ENCODE measurements at places on chromosomes 4 and X.

- peak; percentile 32 for DNase-seq
Measured at GRCh38 chr4:120921456-120922380, 808 bp downstream of the PRDM5 start.

GRCh38 chrX:150365990-150366911, 3.1 kb downstream of the MAMLD1 start:
- no peak for DNase-seq

DNA sequence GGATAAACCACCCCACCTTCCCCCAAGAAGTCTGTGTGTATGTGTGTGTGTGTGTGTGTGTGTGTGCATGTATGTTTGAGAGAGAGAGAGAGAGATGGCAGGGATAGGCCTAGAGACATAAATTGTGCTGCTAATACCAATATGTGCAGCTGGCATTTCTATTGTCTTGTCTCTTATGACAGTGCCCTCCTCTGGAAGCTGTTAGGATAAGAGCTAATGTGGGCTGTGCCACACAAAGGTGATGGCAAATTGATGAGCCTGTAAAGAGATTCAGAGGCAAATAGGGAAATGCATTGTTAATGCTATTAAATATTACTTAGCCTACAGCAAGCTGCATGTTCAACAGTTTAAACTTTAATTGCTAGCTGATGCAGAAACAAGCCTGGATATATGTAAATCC, 332.0 kb downstream of the NKX6-1 start:
- no peak for DNase-seq

DNA sequence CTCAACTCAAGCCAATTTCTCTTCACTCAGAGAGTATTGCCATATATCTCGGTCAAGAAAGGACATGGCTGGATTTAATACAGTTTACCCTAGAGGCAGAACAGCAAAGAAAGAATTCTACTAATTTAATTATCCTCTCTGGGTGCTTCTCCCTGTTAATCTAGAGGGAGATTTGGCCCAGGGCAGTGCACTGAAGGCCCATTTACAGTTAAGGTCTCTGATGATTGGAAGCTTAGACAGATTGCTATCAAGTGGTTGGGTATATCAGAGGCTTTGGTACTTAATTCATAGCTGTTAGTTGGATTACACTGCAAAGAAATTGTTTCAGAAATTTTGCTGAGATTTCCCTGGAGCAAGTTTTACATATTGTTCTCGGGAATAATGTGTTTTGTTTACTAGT, 4.6 kb upstream of the CNKSR2 start:
- DNase-seq: no peak

- no peak for DNase-seq
Measured at GRCh38 chrX:68942840-68943239, 114.0 kb downstream of the EFNB1 start.

- no peak for DNase-seq
Measured at GRCh38 chr4:118410138-118410537, 57.3 kb upstream of the PRSS12 start.

GRCh38 chrX:118751950-118752783, 24.8 kb downstream of the IL13RA1 start:
- no peak for DNase-seq

DNA sequence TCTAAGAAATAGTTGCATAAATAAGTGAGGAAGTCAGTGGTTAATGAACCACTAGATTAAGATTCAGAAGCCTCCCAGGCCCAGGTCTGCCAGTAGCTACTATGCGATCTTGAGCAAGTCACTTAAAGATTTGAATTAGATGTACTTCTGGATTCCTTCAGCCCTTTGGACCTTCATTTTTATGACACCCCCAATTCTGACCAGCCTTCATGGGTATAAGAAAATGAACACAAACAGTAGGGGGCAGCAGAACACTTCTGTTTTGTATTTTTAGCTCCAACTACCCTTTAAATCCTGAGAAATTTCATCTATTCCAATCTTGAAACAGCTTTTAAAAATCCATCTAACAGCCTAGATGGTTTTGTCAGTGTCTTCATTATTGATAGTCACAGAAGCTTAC, 19.0 kb downstream of the TMEM47 start:
- DNase-seq: no peak

DNA sequence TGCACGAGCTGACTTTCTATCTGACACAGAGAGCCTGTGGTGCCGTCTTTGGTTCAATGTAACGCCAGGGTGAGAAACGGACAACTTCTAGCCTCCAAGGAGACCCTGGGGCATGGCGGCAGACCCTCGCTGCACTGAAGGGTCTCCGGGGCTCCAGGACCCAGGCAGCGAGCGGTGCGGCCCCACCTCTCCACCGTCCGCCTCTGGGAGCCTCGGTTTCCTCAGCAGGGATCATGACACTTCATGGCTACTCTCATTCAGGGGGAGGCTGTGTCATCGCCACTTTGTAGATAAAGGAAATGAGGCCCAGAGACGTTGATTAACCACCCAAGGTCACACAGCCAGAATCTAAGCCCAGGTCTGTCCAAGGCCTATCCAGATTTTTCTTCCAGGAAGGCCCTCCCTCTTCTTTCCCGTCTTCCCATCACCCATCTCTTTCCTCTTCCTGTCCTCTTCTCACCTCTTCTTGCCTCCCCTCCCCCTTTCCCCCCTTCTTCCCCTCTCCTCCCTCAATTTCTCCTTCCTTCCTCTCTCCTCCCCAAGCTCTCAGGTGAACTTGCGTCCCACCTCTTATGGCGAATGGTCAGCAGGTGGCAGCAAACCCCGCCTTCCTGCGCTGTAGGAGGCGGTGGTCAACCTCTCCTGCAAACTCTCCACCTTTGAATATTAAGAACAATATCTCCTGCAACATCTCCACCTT, 69.3 kb upstream of the HMX1 start:
- no peak for DNase-seq

DNA sequence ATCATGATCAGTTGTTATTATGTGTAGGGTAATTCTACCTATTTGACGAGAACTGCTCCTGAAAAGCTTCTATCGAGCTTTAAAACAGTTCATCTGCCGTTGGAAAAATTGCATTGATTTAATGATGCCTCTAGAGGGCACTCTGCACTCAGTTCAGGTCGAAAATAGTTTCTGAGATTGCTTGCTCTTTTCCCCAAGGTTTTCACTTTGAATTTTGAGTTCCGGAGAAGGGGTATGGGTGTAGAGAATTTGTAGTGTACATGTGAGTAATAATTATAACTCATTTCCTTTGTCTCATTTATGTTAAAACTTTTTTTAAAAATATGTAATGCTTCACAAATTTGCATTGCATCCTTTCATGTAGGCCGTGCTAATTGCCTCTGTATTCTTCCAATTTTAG, 28.4 kb upstream of the TNIP3 start:
- DNase-seq: no peak

- DNase-seq: no peak
Measured at GRCh38 chr4:823761-824460, 2.0 kb downstream of the CPLX1 start.

- no peak for DNase-seq
Measured at GRCh38 chr4:103853627-103854026, 133.8 kb upstream of the TACR3 start.

GRCh38 chr4:75733369-75733768, 9.0 kb downstream of the USO1 start:
- no peak for DNase-seq

- DNase-seq: no peak
Measured at GRCh38 chr4:32393806-32394205, 1673.6 kb downstream of the PCDH7 start.

DNA sequence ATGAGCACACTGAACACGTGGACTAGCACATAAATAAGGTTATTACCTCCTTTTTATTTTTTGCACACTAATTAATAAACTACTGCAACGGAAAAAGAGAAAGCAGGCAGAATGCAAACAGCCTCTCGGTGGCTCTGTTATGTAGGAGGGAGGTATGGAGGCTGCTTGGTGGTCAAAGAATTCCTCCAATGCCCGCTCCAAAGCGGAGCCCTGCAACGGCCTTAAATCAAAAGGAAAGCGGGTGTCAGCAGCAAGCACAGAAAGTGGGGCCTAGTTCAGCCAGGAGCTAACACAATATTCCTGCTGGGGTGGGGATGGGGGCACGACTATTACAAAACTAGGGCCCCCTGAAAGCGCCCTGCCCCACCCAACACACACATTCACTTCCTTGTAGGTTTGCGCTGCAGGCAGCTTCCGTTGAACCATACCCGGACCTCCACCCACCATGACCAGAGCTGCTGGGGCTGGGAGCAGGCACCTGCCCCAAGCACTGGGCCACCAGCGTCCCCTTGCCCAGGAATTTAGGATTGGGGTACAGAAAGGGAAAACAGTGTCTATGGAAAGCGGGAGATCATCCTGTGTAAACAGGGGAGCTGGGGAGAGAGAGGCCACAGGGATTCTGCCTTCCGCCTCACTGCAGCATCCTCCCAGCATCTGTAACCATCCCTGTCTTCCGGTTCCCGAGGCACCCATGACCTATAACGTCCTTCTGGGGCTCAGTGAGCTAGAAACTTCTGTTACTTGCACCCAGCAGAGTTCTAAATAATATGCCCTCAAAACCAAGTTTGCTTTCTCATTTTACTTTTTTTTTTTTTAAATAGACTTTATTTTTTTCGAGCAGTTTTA, 57.1 kb upstream of the DDX3X start:
- DNase-seq: no peak

GRCh38 chr4:1628892-1629698, 55.0 kb downstream of the FAM53A start:
- peak; percentile 60 for DNase-seq

- DNase-seq: no peak
Measured at GRCh38 chr4:101417046-101417445, 69.7 kb upstream of the PPP3CA start.

DNA sequence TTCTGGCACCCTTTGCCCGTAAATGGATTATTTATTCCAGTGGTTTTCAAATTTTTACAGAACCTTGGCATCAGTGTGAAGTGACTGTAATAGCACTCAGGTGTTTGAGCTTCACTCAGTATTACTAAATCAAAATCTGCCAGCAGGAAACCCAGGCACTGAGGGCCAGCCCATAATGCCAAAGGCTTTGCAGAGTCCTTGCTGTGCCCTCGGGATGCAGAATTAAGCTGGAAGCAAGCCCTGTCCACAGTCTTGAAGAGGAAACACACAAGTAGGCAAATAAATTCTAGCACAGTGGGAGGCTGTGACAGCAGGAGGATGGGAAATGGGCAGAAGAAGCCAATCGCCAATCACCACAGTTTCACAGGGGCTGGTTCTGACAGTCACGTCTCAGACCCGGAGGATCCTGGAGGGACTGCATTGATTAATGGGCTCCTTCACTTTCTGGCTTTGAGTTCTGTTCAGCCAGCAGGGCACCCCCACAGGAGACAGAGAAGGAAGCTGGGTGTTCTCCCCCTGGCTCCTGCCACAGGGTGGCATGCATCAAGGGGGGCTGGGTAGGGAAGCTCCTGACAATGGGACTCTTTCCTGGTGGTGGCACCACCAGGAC, 138.8 kb downstream of the MTNR1A start:
- DNase-seq: no peak

DNA sequence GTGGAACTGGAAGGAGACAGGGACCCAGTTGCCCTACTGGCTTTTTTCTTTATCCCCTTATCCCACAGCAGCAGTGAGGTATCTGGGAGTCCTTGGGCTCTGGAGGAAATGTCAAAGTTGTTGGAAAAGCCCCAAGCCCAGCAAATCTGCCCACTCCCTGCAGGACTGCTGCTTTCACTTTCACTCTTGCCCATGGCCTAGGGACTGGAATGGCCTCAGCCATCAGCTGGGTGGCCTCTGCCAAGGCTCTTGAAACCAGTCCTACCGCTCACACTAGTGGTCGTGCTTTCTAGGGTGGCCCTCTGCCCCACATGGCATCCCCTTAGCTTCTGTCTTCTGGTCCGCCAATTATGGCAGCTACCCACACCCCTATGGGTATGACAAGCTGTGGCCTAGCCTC, 9.7 kb upstream of the RHOXF1 start:
- DNase-seq: no peak

- peak; percentile 35 for DNase-seq
Measured at GRCh38 chr4:15003891-15004738, 1.8 kb downstream of the CPEB2 start.

GRCh38 chr4:576245-576821, at the start of gene TMEM271:
Gene TMEM271 (minus strand): TSS chr4:576295. CDS start chr4:576062, 233 bp downstream.
- DNase-seq: no peak

DNA sequence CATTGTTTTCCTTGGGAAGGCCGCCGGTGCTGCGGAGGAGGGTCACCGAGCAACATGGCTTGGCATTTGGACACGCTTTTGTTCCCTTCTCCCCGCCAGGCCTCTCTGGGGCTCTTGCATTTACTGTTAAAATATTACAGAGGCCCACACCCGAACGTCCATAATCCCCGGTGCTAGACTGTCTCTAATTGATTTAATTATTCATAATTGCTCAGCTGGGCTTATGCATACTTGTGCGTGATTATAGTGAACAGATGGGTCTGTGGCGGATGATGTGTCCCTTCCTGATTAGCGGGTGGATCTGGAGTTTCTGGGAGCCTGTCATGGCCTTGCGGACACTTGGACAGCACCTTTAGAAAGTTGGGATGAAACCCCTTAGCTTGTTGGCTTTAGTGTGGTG, 100.2 kb upstream of the MSX1 start:
- DNase-seq: no peak

GRCh38 chrX:9320940-9321339, 143.9 kb upstream of the TBL1X start:
- no peak for DNase-seq

DNA sequence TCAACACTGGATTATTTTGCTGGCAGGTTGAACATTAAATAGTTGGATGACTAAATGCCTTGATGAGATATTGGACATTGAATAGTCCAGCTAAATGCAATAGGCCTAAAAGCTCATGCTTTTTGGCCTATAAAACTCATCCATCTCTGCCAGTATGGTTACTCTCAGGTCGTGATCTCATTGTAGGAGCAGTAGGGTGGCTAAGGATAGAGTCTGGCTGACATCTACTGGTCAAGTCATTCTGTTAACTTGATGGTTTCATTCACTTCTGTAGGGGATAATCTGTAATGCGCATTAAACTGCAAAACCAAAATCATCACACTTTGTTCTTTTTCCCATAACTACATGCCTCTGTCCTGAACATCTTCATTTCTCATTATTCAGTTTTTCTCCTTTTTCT, 227.0 kb downstream of the DKK2 start:
- DNase-seq: no peak

GRCh38 chr4:182288534-182288933, 45.3 kb downstream of the TENM3 start:
- no peak for DNase-seq

DNA sequence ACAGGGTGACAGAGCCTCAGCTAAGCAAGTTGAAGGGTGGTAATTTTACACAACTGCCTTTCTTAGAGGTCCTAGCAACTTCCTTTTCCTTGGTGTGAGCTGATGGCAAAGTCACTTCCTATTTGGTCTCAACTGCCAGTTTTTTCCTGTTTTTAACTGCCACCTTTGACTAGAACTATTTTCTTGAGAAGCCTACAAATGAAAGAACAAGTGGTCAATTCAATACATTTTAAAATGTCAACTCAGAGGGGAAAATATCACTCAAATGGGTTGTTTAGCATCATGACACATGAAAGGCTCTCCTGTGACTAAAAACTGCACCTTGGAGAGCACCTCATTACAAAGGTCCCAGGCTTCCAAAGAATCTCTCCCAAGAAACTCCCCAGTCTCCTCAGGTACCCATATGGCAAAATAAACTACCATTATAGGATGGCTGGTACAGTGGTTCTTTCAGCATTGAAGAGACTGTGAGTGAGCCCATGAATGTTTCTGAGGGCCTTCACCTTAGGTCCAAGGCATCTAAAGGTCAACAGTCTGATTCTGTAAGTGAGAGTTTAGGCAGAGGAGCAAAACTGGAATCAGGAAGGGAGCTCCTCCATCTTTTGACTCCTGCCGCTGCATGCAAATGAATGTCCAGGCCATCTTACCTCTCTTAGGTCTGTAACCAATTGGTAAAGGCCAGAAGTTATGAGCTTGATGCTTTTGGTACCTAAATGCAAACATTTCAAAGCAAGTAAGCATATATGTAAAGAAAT, 5.5 kb upstream of the STK26 start:
- DNase-seq: no peak

- no peak for DNase-seq
Measured at GRCh38 chr4:14742054-14742453, 260.2 kb upstream of the CPEB2 start.

Data from activated CD4-positive, alpha-beta T cell treated with anti-CD3 and anti-CD28 coated beads, Interleukin-2, amount 50 U/mL, for 4 hours (primary cell).